ENCODE measurements at places on chromosomes 4 and X.

- DNase-seq: no peak
Measured at GRCh38 chr4:166391501-166391900, 518.5 kb downstream of the TLL1 start.

GRCh38 chr4:73725985-73726384, 14.4 kb upstream of the CXCL8 start:
- DNase-seq: no peak

DNA sequence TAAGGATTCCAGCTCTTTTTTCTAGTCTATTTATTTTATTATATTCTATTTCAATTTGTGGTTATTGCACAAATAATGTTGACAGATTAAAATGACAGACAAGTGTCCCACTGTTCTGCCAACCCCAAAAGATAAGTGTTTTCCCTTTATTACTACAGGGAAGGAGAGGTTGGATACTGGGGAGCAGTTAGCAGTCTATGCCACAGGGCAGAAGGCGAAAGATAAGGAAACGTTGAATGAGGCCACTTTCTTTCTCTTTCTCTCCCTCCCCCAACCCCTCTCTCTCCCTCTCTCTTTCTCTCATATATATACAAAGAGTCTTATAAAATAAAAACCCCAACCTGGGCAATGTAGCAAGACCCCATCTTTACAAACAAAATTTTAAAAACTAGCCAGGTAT, 31.6 kb downstream of the SLC9A6 start:
- DNase-seq: no peak

DNA sequence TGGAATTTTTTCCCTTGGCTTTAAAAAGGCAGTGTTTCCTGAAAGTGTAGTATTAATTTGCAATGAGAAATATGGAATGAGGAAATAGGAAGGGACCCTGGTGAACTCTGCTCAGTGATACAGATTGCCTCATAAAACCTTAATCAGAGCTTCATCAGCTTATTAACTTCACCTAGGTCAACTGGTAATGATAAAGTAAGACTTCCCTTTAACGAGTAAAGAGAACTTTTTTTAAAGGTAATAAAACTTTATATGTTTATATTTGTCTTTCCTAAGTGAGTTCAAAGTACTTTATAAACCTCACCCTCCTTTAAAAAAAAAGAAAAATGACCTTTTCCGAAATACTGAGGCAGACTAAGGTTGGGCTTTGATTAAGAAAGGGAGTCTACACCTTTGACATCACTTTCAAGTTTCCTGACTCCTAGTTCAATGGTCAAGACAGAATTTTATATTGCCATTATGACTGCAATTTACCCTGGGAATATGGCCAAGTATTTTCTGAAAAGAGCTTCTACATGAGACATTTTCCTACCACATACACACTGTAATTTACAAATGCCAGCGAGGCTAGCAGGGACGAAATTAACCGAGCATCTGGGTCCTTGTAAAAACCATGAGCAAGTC, 706.3 kb upstream of the TENM3 start:
- DNase-seq: no peak

DNA sequence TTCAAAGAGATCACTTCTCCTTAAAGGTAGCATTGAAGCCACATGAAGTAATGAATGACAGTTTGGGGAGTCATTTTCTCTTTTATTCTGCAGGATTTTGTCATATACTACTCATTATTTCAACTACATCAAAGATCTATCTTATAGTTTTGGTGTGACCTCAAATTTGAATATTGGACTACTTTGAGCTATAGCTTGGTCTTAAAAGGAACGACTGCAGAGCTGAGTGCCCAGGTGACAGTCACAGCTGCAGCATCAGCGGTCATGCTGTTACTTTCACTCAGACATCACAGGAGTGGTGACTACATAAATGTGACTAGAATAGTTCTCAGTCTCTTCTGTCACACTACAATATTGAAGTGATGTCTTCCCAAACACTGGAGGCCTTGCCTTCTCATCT, 10.7 kb upstream of the SPCS3 start:
- no peak for DNase-seq

- DNase-seq: no peak
Measured at GRCh38 chr4:109915385-109916026, 2.8 kb downstream of the EGF start.

All from DMS153 (cell line).